Right ventricle myocardium inferior (tissue), 1 donor: ENCODE measurements at places on chromosomes 6 and 20.

DNA sequence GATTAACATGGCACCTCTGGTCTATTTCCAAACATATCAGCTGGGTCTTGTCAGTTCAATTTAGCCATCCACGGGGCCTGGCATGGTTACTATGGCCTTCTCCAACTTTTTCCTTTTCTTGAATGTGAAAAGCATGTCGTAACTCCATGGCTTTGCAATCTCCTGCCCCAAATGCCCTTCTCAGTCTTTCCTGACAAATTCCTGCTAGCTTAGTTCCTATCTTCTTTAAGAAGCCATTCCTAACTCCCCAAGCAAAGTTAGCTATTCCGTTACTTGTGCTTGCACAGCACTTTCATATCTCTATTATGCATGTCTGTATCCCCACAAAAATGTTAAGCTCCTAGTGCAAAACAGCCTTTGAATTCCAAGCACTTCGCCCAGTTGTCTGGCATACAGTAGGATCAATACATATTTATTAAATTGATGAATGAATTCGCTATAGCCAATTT is 105.6 kb downstream of the AIG1 start:
- no peak for DNase-seq

DNA sequence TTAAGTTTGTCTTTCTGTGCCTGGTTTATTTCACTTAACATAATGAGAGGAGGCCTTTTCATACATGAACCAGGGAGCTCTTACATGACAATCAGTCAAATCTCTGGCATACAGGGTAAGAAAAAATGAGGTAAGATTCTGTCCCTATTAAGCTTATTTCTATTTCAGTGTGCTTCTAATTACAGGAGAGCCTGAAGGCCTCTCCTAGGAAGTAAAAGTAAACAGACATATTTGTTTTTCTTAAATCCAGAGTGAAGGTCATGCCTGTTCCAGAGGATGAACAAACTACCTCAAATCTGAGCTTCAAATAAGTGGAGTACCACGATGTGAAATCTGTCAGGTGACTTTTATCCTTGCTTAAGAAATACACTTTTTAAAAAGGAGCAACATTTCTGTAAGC is 72.6 kb downstream of the POPDC3 start:
- DNase-seq, result no peak

GRCh38 chr20:53033176-53033575 is 61.0 kb downstream of the TSHZ2 start:
- no peak for DNase-seq

DNA sequence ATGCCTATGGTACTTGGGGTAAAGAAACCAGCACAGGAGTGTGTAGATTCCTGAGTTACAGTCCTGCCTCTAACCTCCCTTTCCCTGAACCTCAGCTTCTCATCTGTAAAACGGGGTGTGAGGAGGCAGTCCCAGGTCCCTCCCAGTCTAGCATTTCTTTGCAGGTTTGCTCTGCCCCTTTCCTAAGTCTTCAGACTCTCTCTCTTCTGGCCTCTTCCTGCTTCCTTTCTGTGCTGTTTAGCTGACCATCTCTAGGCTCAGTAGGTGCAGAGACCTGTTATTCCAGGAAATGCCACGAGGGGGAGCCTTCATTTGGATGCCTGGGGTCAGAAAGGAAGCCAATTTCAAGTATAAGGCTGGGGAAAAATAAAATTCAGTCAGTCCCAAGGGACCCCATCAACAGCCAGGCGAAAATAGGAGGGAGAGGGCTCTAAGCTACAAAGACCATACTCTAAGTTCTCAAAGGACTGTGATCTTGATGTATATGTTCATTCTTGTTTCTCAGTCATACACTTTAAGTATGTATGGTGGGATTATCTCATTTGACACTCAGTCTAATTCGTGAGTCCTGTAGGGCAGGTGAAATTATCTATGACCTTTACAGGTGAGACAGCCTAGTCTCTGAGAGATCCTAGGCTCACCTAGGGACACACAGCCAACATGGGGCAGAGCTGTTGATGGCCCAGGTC is 89.1 kb downstream of the NCR2 start:
- no peak for DNase-seq

DNA sequence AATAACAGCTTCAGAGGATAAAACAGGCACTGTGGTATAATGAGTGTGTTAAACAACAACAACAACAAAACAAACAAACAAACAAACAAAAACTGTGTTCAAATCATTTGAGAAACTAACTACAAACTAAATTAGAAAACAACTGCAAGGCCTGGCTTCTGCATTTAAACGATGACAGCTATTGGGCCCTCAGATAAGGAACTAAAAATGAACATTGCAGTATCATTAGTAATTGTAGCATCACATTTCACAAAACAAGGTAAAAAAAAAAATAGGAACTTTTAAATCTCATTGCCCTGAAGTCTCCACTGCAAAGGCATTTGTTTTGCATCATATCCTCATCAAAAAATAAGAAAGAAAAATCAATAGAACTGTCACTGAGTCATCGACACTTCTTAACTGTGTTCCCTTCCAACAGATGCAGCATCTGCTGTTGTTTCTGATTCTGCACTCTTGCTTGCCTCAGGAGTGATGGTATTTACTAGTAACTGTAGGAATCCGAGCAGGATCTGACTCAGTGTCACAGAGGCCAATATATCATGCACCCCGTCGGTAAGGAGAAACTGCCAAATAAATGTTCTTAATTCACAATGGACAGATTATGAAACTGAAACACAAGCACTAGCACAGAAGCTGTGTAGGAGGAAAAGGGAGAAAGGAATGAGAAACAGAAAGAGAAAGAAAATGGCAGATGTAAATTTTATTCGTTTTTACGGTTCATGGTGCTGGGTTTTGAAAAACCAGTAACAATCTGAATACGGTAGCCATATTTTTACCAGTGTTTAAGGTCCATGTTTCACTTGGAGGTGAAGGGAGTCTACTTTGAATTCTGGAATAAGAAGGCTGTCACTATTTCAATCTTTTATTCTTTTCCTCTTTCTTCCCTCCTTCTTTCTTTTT is 365.7 kb upstream of the EPHA7 start:
- DNase-seq, result no peak

- DNase-seq, result no peak
Measured at GRCh38 chr20:16588241-16588640, 15.0 kb upstream of the KIF16B start.

- no peak for DNase-seq
Measured at GRCh38 chr6:140845701-140846100, 1287.0 kb upstream of the GJE1 start.

GRCh38 chr6:92763274-92763584 is 656.1 kb downstream of the EPHA7 start:
- no peak for DNase-seq

- peak; percentile 66 for DNase-seq
Measured at GRCh38 chr20:63694584-63695423, 1.6 kb upstream of the TNFRSF6B start.

GRCh38 chr6:113432521-113433334 is 424.4 kb upstream of the MARCKS start:
- DNase-seq, result no peak

- no peak for DNase-seq
Measured at GRCh38 chr20:6979621-6980020, 212.1 kb downstream of the BMP2 start.

GRCh38 chr20:11204926-11205768 is 531.3 kb upstream of the JAG1 start:
- DNase-seq, result no peak

- DNase-seq, result no peak
Measured at GRCh38 chr20:4740774-4741431, 19.2 kb downstream of the PRND start.

DNA sequence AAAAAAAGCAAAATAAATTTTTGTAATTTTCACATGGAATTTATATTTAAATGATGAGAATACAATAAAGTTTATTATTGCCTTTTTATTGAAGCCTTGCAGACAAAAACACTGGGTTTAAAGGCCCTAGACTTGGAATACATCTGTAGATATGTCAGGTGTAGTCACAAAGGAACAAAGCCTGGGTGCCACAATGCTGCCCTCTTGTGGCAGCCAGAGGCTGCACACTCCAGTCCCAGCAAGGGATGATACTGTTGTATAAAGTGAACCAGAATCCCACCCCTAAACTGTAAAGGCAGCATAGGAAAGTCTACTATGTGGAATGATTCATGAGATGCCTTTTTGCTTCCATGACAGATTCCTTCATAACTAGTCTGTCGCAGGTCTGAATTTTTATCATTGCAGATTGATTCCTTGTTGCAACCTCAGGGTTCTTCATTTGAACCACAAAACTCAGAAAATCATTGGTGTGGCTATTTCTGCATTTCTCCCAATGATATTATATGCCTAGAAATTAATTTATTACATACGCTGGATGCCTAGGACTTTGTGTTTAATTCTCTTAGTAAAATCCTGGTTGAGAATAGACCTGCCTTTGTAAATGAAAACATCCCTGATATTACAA is 37.0 kb downstream of the MAK start:
- peak; percentile 78 for DNase-seq

- no peak for DNase-seq
Measured at GRCh38 chr6:90227673-90228072, 69.0 kb downstream of the BACH2 start.
